Stimulated activated CD4-positive, alpha-beta T cell treated with anti-CD3 and anti-CD28 coated beads, TNF-alpha, amount 100 ng/mL, for 4 hours (primary cell): ENCODE measurements at places on chromosomes 7 and 10.

GRCh38 chr10:21297603-21298383 lies 227.7 kb downstream of the SKIDA1 start:
- no peak for DNase-seq

GRCh38 chr10:14553448-14553847 lies 221.2 kb downstream of the FAM107B start:
- no peak for DNase-seq

- DNase-seq = no peak
These were observed 40.7 kb upstream of the DMBT1 start for GRCh38 chr10:122519873-122520272.

GRCh38 chr7:29965030-29965429 lies 24.6 kb downstream of the SCRN1 start:
- no peak for DNase-seq

DNA sequence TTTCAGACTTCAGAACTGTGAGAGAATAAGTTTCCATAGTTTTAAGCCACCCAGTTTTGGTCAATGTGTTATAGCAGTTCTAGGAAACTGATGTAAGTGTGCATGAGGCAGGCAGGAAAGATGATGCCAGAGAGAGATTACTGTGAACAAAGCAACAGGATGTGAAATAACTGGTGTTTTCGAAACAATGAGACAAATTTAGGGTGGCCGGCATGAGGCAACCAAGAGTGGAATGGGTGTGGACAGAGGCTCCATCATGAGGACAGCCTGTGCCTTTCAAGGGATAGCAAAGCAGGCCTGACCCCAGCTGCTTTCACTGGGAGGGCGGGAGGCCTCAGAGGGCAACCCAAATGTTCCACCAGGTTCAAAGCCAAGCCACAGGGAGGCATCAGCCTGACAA lies 67.3 kb upstream of the UCN3 start:
- no peak for DNase-seq

DNA sequence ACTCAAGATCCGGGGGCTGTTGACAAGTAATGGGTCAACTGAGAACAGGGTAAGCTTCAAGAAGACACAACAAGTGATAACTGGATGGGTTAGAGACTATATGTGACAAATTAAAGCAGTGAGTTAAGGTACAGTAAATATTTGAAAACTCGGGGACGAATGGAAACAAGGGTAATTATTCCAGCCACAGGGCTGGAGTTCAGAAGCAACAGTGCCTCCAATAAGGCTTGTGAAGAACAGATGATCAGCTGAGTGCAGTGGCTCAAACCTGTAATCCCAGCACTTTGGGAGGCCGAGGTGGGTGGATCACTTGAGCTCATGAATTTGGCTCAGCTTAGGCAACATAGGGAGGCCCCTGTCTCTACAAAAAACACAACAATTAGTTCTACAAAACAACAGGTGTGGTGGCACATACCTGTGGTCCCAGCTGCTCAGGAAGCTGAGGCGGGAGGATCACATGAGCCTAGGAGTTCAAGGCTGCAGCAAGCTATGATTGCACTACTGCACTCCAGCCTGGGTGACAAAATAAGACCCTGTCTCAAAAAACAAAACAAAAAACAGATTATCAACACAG lies 20.5 kb upstream of the DLD start:
- no peak for DNase-seq

GRCh38 chr7:75740846-75741497 lies 2.2 kb upstream of the HIP1 start:
- DNase-seq = no peak

DNA sequence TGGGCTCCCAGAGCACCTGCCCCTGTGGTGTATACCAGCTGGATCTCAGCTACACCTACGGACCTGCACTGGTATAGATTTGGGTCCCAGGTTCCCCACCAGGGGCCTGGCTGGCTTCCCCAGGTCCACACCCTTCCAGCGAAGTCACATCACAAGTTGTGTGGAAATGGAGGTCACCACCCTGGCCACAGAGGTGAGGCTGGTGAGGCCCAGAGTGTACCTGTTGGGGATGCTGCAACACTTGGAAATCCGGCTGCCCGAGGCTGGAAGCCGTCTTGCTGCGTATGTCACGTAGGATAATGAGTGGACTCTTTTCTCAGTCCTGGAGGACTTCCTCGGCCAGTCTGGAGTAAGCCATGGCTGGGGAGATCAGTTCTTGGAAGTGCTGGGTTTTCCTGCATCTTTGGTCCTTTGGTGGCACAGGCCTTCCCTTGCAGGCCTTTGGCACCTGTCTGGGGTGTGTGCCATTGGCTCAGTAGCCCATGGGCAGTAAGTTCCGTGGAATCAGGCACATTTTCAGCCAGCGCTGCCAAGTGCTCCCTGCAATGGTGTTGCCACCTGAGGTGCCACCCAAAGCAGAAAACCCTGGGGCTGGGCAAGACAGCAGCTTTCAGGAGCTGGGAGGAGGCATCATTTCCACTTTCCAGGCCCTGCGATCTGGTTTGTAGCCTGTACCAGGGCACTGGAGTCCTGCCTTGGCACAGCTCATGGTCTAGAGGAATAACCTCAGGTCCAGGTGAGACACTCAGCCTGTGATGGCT lies 97.9 kb downstream of the LHPP start:
- DNase-seq = no peak

GRCh38 chr7:99739699-99740572 lies 4.9 kb upstream of the CYP3A7 start:
- DNase-seq = no peak
